ENCODE measurements at places on chromosomes 7 and 10. TPM values are rescaled to one million over a fixed set of nuclear protein-coding genes. Genes with fewer than 3 reads are reported as not detected.

Gene KCNMA1
- total RNA-seq: 3.3 TPM

Gene CHCHD2
- total RNA-seq: 302 TPM

Gene MOGAT3
- total RNA-seq: not detected

Gene IFRD1
- total RNA-seq: 23.8 TPM

Gene PRPS1L1
- total RNA-seq: not detected

Gene KCNIP2
- 0.94 TPM for total RNA-seq

Gene FGFBP3
- not detected for total RNA-seq

Gene AQP1
- 3.8 TPM for total RNA-seq

Gene SLC29A4
- 1.6 TPM for total RNA-seq

Gene BEND7
- total RNA-seq: 0.64 TPM

Gene TRIP6
- total RNA-seq: 84.1 TPM

Gene DUSP5
- total RNA-seq: 6.9 TPM
